ENCODE measurements at places on chromosomes 13 and 19. TPM values are rescaled to one million over a fixed set of nuclear protein-coding genes. Genes with fewer than 3 reads are reported as not detected.

DNA sequence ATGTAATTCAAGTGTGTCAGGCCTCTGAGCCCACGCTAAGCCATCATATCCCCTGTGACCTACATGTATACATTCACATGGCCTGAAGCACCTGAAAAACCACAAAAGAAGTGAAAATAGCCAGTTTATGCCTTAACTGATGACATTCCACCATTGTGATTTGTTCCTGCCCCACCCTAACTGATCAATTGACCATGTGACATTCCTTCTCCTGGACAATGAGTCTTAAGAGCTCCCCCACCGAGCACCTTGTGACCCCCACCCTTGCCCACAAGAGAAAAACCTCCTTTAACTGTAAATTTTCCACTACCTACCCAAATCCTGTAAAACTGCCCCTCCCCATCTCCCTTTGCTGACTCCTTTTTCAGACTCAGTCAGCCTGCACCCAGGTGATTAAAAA is 52.1 kb upstream of the ARHGEF7 start:
- no peak for DNase-seq

DNA sequence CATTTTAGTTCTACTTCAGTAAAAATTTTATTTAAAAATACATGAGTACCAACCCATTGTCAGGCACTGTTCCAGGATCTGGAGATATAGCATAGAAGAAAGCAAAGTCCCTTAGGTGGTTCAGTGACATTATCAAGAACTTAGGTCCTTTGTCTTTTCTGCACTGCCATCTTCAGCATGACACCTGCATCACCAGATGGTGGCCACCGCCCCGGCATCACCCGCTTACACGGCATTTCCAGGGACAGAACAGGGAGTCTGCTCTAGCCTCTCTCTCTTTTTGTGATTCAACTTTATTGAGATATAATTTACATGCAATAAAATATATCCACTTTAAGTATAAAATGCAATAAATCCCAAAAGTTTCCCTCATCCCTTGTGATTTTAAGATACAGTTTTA is 23.5 kb downstream of the DYRK1B start:
- no peak for DNase-seq

DNA sequence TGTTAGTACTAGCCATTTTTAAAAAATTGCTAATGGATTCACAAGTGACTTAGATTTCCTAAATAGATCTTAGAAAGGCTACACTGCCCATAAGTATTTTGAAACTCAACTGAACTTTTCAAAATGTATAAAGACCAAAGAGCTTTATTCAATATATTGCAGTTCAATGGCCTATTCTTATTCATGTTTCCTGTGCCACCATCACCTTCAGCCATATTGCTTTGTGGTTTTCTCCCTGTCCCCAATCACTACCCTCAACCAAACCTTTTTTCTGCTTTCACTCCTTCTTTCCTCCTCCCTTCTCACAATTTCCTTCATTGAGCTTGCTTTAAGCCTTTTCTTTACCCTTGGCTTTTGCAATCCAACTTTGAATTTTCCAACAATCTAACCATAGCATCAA is 100.9 kb downstream of the MYCBP2 start:
- DNase-seq, result no peak

DNA sequence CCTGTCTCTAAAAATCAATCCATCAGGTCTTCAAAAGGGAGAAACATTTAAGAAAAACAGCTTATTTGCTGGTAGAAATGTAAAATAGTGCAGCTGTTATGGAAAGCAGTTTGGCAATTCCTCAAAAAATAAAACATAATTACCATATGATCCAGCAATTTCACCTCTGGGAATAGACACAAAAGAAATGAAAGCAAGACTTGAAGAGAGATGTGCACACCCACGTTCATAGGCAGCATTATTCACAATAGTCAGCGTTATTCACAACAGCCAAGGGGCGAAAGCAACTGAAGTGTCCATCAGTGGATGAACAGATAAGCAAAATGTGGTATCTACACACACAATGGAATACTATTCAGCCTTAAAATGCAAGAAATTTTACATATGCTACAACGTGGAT is 45.1 kb upstream of the DOCK9 start:
- DNase-seq, result no peak

- DNase-seq, result no peak
These were observed 22.5 kb downstream of the DOT1L start for GRCh38 chr19:2186071-2186846.

- DNase-seq, result no peak
These were observed 21.9 kb upstream of the TTYH1 start for GRCh38 chr19:54393381-54393780.

DNA sequence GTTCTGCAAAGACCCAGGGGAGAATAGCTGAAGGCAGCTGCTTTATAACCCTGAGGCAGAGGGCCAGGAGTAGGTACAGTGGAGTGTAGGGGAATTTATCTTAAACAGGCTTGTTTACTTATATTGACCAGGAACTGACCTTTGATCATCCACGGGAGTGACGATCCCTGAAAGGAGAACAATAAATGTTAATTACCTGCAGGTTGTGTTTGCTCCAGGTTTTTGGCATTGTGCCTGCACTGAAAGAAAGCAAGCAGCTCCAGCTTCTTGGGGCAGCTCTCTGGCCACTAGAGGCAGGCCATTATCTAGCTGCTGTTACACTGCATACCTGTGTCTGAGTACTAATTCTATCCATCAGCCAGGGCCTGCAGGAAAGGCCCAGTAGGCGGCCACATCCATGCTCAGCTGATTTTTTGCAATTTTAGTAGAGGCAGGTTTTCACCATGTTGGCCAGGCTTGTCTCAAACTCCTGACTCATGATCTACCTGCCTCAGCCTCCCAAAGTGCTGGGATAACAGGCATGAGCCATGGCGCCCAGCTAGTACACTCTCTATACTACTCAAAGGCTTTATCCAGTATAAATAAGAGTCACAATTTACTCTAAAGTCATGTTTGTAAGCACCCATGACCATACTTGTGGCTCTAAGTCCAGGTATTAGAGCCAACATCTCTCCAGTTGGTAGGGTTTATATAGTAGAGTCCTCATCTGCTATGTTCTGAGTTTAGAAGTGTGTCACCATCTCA is 8.5 kb upstream of the ZNF91 start:
- no peak for DNase-seq

GRCh38 chr19:1445932-1446712 is 3.8 kb upstream of the APC2 start:
- no peak for DNase-seq

- no peak for DNase-seq
These were observed 68.2 kb downstream of the RAP2A start for GRCh38 chr13:97502181-97502580.

- no peak for DNase-seq
These were observed 4.9 kb downstream of the TMED1 start for GRCh38 chr19:10830931-10831779.

DNA sequence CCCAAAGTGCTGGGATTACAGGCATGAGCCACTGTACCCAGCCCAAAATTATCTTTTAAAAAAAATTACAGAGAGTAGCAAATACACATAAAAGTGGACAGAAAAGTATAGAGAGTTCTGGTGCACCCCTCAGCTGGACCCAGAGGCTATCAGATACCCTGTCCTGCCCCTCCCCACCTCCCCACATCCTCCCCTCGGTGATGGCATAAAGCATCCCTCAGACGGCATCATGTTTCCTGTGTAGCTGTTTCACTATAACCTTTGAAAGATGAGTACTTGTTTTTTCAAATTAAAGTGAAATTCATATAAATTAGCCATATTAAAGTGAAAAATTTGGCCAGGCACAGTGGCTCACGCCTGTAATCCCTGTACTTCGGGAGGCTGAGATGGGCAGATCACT is 20.1 kb downstream of the SLC27A1 start:
- no peak for DNase-seq

GRCh38 chr13:22454586-22454985 is 726.2 kb upstream of the SGCG start:
- no peak for DNase-seq

- DNase-seq, result no peak
These were observed 94.7 kb downstream of the IER2 start for GRCh38 chr19:13244920-13245319.

DNA sequence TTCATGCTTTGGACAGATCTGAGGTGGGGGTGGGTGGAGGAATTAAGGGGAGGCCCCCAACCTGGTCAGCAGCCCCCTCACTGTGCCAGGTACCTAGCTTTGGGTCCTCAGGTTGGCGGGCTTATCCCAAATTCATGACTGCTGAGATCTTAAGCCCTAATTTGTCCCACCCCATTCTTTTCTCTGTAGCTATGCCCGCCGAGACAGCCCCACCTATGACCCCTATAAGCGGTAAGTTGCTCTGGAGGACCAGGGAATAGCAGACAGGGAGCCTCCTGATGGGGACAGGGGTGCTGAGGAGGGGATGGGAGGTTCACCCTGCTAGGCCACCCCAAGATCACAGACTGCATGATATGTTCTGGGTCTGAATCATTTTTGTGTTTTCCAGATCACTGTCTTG is 14.3 kb downstream of the ZNF296 start:
- DNase-seq, result no peak

GRCh38 chr13:51959773-51960172 is 51.5 kb downstream of the ATP7B start:
- no peak for DNase-seq

DNA sequence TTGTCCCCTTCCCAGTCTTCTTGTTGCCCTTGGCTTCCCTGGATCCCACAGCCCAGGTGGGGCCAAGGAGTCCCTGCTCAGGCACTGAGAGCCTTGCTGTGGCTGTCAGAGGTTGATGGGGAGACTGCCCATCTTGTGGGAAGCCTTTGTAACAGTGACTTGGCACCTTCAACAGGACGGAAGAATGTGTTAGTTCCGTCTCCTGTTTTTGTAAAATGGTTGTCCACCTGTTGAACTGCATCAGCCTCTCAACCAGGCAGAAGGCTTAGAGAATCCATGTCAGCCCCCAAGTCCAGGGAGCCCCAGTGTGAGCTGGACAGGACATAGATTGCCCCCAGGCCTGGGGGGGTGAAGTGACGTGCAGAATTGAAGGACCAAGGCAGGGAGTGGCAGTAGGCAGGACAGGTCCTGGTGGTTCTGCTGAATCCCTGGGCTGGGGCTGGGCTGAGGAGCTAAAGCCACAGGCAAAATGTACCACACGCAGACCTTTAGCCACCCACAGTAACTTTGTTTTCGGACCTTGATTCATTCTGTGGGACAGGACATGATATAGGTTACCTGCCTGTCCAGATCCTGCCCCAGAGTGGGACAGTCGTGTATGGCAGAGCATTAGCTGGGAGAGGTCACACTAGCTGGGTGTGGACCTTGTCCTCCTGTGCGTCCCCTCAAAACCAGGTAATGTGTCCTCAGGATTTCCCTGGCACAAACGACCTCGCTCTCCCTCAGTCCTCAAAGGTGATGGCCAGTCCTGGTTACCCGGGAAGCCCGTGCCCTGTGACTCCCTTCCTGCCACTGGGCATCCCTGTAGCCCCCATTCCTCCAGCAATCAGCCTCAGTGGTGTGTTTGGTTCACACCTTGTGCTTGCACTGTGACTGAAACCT is 47.0 kb downstream of the GATAD2A start:
- no peak for DNase-seq

- no peak for DNase-seq
These were observed 73.4 kb downstream of the RUBCNL start for GRCh38 chr13:46313432-46314257.

MCEMP1 gene
- not detected for total RNA-seq

GRK1 gene
- not detected for total RNA-seq

ZNF611 gene
- total RNA-seq, result 24.7 TPM

STK11 gene
- 86.3 TPM for total RNA-seq

AP1M2 gene
- total RNA-seq, result not detected

TNNT1 gene
- 0.49 TPM for total RNA-seq

ZNF416 gene
- total RNA-seq, result 5.5 TPM

SHANK1 gene
- total RNA-seq, result 0.07 TPM

KLK3 gene
- total RNA-seq, result not detected

SUGT1 gene
- 51.0 TPM for total RNA-seq
